ENCODE measurements at places on chromosomes 16 and 17.

DNA sequence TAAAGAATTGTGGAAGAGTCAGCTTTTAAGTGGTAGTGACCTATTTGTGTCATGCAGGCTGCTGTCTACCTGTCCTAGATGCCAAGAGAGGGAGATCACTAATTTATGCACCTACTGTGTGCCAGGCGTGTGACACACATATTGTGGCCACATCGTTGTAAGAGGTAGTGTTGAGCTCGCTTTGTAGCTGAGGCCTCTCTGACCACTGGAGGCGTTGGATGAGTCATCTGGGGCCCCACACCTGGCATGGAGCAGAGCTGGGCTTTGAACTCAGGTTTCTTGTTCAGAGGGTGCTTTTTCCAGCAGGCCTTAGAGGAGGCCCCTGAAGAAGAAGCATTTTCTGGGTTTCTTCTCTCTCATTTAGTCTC lies 52.3 kb upstream of the LGALS9 start:
- no peak for DNase-seq

- no peak for DNase-seq
These were observed 74.8 kb upstream of the RPL38 start for GRCh38 chr17:74128456-74129211.

GRCh38 chr17:18362698-18363100 lies 651 bp downstream of the SHMT1 start:
- no peak for DNase-seq

- no peak for DNase-seq
These were observed 4.6 kb upstream of the TMEM100 start for GRCh38 chr17:55727275-55727674.

GRCh38 chr16:85995541-85996423 lies 96.8 kb downstream of the IRF8 start:
- no peak for DNase-seq

- DNase-seq = no peak
These were observed 26.0 kb downstream of the NECAB2 start for GRCh38 chr16:83994087-83994486.

Data from progenitor cell of endocrine pancreas (in vitro differentiated cells).